ENCODE measurements at places on chromosomes 6 and 20.

GRCh38 chr6:37814374-37814773 is 5.2 kb upstream of the ZFAND3 start:
- no peak for DNase-seq

DNA sequence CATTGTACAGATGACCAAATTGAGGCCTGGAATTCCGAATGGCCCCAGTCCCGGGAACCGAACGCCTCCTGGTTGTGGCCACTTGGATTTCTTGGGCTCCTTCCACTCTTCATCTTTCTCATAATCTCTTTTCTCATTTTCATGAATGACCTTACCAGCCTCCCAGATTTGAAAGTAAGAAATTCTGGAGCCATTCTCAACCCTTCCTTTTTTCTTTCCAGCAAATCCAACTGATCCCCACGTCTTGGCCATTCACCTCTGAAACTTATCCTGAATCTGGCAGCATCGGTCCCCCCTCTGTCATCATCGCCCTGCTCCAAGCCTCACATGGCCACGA is 5.9 kb upstream of the SLC12A5 start:
- no peak for DNase-seq

GRCh38 chr6:35495258-35496035 is 1.4 kb downstream of the TEAD3 start:
- no peak for DNase-seq

DNA sequence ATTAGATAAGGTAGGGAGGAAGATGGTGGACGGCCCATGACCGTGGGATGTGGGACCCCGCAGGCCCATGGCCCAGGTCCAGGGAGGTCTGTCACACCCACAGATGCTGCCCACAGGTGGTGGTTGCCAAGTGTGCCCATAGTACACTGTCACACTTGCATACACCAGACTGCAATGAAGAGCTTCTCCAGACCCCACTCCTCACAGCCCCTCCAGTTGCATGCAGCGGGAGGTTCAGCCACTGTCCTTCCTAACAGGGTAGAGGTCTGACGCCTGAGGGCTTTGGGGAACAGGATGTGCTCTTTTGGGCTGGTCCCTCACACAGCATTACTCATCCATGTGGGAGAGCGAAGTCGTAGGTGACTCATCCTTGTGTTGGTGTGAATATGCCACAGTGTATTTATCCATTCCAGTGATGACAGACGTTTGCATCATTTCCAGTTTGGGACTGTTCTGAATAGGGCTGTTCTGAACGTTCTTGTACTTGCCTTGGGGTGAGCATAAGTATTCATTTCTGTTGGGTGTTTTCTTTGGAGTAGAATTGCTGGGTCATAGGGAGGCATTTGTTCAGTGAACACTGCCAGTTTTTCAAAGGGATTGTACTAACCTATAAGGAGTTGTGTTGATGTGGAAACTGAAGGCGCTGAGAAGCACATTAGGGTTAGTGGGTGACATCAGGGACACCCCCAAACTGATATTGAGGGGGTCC is 10.1 kb upstream of the PYGB start:
- peak; percentile 76 for DNase-seq

DNA sequence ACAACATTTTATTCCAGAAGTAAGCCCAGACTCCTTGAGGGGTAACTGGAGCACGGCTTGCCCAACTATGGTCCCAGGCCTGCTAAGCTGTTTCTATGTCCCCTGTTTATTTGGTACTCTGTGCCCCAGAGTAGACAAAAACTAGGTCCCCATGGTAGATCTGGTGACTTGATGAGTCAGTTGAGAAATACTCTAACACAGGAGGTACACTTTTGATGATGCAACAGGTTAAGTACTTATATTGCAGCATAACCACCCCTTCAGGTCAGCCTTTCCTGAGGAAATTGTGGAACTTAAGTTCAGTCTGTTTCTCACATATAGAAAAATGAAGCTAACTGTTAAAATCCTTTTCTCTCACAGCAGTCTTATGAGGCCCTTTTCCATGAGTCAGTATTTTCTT is 19.6 kb downstream of the TTPAL start:
- no peak for DNase-seq

DNA sequence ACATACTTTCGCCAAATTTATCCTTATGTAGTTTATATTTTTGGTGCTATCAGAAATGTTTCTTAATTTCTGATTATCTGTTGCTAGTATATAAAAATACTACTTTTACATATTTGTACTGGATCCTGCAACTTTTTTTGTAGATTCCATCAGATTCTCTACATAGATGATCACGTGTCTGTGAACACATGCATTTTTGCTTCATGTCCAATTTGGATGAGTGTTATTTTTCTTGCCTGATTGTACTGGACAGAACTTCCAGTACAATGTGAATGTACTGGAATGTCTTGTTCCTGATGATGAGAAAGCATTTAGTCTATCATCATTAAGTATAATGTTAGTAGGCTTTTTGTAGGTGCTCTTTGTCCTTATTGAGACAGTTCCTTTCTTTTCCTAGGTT is 25.0 kb upstream of the SSR1 start:
- DNase-seq: no peak

- no peak for DNase-seq
Measured at GRCh38 chr20:10225439-10226060, 6.9 kb downstream of the SNAP25 start.

- DNase-seq: no peak
Measured at GRCh38 chr6:119283979-119284545, 65.5 kb downstream of the MAN1A1 start.

- peak; percentile 92 for DNase-seq
Measured at GRCh38 chr6:138987643-138988468, at the start of gene REPS1. TSS of gene REPS1 (minus strand) at chr6:138988253. CDS start at chr6:138987682, 571 bp downstream.

DNA sequence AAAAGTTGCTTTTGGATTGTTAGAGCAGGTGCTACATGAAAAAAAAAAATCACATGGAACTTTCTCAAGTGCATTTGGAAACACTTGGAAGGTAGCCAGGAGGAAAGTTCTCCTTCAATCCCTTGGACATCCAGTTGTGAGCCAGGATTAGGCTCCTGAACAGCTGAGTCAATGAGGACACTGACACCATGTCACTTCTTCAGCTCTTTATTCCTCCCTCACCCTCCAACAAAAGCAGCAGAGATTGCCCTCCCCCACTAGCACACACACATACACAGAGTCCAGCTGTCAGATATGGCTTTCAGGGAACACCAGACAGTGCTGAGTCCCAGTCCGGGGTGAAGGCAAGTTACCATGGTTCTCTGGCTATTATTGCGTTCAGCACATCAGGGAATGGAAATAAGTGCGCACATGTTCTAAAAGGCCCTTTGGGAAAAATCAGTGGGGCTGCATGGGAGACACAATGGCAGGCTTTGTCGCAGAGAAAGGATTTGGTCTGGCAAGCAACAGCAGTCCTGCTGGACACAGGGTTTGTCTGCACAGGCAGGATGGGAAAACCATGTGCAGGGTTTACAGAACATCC is 124.7 kb upstream of the MARCKS start:
- no peak for DNase-seq

Data from stimulated activated CD4-positive, alpha-beta T cell treated with anti-CD3 and anti-CD28 coated beads, Interleukin-4, amount 100 ng/mL, for 24 hours (primary cell).